Dermis microvascular lymphatic vessel endothelial cell (primary cell): ENCODE measurements at places on chromosomes 3 and 15. TPM values are rescaled to one million over a fixed set of nuclear protein-coding genes. Genes with fewer than 3 reads are reported as not detected.

Gene MYO1E
- 21.4 and 32.4 TPM in 2 replicates for total RNA-seq

DNA sequence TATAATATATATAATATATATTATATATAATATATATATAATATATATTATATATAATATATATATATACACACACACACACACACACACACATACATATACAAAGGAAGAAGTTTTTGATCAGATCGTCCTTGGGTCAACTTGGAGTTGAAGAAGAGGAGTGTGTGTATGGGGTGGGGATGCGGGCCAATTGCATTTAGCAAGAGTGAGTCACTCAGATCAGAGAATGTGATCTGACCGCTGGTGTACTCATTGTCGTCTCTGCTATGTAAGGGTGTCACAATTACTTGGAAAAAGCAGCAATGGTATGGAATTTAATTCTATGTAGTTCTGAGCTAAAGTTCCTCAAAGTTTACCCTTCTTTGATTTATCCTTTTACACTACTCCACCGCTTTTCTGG, 4.6 kb upstream of the VGLL3 start:
- DNase-seq = no peak

- no peak for DNase-seq
Measured at GRCh38 chr3:71791634-71792033, 6.7 kb upstream of the PROK2 start.

- DNase-seq = peak; percentile 84
Measured at GRCh38 chr3:159763602-159764489, 224.8 kb upstream of the IL12A start.

DNA sequence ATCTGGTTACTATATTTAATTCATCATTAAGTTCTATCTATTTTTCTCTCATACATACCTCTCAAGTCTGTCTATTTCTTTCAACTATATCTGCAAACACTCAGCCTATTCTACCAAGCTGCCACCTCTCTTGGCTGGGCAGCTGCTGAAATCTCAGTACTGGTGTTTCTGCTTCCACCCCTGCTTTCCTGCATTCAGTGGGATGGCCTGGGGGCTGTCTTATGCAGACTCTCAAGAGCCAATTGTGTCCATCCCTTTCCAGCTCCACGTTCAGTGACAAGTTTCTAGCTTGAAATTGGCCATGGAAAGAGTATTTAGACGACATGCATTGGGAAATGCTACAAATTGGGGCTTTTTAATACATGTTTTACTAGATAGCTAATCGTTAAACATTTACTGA, 378.4 kb upstream of the DPPA4 start:
- no peak for DNase-seq

Gene CTDSPL
- total RNA-seq = 102 and 134 TPM in 2 replicates

- no peak for DNase-seq
Measured at GRCh38 chr15:40322531-40323238, 807 bp upstream of the INAFM2 start.

Gene NRG4
- total RNA-seq = not detected in 2 replicates

DNA sequence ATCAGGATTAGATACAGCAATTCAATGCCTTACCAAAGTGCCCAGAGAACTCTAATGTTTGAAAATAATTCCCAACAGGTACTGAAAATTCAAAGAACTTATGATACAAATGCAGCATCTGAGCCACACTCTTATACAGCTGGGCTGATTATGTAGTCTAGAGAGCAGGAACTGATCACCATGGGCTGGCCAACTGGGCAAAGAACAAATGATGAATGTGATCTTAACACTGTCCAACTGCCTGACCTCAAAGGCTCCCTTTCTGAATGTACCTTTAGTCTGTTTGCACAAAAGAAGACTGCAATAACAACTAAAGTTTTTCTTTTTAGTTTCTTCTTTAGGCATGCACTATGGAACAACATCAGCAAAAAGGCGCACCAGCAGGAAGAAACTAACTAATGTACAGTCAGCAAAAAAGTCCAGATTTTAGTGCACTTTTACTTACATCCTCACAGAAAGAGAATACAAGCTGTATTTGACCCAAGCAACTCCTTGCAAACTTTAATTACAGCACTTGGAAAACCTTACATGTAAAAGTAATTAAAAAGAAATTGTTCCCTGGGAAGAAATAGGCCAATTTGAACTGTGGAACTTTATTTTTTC, 1095.1 kb downstream of the IGSF11 start:
- DNase-seq = no peak

DNA sequence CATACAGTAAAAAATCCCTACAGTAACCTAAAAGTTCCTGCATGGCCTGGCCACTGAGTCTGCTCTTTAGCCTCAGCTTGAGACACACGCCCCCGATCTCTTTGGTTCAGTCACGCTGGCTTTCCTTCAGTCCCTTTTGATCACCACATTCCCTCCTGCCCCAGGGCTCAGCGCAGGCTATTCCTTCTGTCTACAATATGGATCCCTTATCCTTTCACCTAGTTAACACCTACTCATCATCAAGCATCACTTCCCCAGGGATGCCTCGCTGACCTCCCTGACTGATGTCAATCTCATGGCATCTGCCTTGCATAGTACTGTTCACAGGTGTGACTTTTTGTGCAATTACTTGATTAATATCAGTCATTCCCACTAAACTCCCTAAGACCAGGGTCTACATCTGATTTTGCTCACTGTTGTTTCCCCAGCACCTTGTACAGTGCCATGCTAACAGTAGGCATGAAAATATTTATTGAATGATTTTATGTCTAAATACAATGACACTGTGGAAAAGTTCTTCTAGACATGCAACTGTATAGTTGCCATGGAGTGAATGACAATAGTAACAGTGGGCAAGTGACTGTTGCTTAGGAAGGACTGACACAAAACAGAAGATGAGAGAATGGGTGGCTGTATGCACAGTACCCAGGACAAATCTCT, at the start of gene SNTN:
Gene SNTN, plus strand, starts transcription at position 610 of the 660 bp plus-strand sequence. Its CDS starts 13 bp downstream, at position 623.
- DNase-seq = no peak

DNA sequence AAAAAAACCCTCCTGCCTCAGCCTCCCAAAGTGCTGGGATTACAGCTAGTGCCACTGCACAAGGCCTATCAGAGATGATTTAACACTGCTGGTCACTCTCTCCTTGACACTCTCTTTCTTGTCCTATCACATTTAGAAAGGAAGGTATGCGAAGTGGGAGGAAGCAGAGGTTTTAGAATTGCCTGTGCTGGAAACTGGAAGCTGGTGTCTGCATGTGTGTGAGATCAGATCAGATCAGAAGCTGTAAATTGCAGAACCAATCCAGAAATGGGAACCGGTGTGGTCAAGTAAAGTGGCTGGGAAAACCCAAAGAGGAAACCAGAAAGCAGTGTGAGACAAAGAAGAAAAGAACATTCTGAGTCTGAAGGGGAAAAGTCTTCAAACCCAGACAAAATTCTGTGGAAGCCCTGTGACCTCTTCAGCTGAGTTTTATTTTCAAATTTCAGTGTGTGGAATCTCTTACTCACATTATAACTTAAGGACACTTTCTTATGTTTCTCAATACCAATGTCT, 2.8 kb downstream of the EFHB start:
- no peak for DNase-seq

Gene CRTC3
- 6.8 and 10.7 TPM in 2 replicates for total RNA-seq
